Hypothalamus (tissue), 51 donors: ENCODE measurements at places on chromosomes 1 and 21.

DNA sequence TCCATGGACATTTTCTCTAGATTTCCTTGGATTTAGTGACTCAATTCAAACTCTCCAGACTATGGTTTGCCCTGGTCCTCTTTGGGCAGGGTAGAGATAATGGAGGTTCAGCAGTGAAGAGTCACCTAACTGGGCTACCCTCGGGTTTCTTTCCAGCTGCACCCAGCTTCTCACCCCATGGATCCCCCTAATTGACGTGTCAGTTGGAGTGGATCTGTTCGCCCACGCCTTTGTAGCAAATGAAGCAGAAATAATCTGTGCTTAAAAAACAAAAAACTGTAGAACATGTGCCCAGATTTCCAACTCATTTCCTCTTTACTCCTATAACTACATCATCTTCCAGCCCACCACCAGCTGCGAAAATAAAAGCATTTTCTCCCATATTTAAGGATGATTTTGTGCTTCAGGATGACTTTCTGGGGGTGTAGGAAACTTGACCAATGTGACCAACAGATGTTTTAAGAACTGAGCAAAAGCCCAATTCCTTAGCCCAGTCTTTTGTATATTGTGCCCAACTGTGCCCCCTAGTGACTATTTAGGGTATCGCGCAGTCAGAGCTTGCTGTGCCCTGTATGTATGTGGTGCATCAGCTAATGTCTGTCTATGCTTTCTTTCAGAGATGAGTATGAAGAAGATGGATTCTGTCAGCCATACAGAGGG is 66.5 kb upstream of the UBE2U start:
- DNase-seq, result no peak

GRCh38 chr1:99755664-99756063 is 10.8 kb downstream of the FRRS1 start:
- no peak for DNase-seq

GRCh38 chr1:156803086-156803851 is 13.4 kb downstream of the SH2D2A start:
- DNase-seq, result no peak

DNA sequence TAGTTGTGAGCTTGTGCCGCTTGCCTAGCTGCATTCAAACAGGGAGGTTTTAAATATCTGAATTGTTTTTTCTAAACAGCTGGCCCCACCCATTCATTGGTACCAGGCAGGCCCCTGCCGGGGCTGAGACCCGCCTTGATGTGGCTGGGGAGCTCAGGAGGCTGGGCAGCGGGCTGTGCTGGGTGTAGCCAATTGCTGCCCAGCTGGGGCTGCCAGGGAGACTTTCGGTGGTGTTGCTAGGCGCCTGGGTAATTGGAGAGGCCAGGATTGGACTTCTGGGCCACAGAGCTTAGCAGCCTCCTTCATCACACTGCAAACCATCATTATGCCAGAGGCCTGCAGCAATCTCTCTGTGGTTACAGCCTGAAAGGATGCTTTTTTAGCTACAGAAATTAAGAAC is 12.2 kb downstream of the RHBDL2 start:
- peak; percentile 77 for DNase-seq

GRCh38 chr1:87830432-87830978 is 501.8 kb downstream of the LMO4 start:
- DNase-seq, result no peak

DNA sequence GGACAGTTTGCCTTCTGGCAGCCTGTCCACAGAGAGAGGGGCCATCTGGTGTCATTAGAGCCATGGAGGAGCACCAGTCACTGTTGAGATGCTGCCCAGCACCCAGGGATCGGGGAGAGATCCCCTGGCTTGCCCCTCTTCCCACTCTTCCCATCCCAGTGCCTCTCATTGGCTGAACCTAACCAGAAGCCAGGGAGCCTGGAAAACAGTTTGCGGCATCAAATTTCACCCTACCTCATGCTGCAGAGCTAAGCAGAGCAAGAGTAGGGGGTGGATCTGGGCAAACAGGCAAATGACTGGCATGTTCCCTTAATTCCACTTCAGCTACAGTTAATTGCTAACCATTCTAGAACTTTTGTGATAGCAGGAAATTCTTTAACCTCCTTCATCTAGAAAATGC is 19.1 kb downstream of the TRAF5 start:
- no peak for DNase-seq

GRCh38 chr1:35959304-35959703 is 28.4 kb downstream of the AGO3 start:
- DNase-seq, result no peak

GRCh38 chr21:29499734-29500343 is 201.1 kb downstream of the BACH1 start:
- peak; percentile 9 for DNase-seq

- peak; percentile 38 for DNase-seq
Measured at GRCh38 chr1:225845571-225846259, 35.8 kb downstream of the EPHX1 start.

GRCh38 chr21:15195768-15196167 is 131.0 kb upstream of the NRIP1 start:
- DNase-seq, result no peak

GRCh38 chr1:53572065-53572814 is 113.0 kb downstream of the DMRTB1 start:
- DNase-seq, result no peak

DNA sequence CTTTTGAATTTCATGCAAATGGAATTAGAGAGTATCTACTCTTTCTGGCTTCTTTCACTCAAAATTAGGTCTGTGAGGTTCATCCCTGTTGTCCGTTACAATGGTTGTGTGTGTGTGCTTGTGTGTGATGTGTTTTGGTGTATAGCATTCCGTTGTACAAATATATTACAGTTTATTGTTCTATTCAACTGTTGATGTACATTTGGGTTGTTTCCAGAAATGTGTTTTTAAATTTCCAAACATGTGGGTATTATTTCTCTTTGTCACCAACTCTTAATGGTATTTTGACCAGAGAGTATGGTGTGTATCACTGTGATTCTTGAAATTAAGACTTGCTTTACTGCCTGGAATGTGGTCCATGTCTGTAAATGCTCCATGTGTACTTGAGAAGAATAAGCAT is 16.8 kb upstream of the HCRTR1 start:
- no peak for DNase-seq

GRCh38 chr1:203534526-203534925 is 40.6 kb downstream of the OPTC start:
- no peak for DNase-seq

DNA sequence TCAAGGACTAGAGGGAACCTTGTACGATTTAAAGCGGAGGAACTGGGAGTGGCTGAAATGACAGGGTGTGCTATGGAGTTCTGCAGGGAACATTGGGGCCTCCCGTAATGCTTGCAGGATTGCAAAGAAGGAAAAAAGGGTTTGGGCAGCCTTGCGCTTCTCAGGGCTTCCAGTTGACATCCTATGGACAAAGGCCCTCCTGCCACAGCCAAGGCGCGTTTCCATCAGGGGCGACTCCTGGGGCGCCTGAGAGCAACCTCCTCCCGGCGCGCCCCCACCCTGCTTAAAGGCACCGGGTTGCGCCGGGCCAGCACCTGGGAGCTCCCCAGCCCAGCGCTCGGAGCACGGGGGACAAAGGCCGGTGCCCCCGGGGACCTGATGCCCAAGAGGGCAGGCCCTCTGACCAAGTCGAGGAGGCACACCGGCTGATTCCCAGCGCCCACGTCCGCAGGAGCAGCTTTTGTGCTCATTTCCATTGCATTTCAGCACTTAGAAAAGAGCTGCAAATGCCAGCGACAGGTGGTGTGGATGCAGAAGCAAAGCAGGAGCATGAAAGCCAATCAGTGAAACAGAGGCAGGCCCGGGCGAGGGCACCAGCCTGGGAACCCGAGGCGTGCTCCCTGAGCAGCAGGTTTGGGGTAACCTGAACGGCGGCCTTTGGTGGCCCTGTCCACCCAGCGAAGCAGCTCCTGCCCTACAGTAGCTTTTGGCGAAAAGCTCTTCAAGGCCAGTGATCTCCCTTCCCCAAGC is 17.6 kb upstream of the RNF187 start:
- DNase-seq, result no peak

DNA sequence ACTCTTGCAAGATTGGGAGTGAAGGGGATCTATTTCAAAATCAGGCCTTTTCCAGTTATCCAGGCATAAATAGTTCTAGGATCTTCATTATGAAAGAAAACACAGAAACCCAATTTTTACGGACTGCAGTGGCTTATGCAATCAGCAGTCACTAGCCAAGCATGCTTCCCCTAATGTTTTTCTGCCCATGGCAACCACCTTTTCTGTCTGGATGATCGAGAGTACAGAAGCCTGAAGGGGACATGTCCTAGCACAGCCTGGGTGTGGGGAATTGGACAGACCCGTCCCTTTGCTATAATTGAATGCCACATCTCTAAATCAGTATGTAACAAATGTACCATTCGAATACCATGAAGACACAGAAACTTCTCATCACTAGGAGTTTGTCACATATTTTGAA is 29.8 kb upstream of the NCAM2 start:
- no peak for DNase-seq

DNA sequence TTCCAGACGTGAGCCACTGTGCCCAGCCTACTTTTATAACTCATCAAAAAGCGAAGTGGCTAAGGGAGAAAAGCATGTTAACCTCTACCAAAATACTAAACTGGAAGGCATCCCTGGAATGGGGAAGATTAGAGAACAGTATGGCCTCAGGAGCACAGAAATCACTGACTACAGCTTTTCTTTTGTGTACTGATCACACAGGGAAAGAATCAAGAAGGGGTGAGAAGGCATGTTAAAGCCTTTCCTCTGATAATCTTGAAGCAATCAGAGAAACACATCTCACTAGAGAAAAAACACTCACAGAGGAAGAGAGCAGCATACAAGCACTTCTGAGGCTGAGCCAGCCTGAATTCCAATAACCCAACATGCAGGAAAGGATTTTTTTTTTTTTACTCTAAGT is 10.7 kb downstream of the PCAT6 start:
- no peak for DNase-seq

DNA sequence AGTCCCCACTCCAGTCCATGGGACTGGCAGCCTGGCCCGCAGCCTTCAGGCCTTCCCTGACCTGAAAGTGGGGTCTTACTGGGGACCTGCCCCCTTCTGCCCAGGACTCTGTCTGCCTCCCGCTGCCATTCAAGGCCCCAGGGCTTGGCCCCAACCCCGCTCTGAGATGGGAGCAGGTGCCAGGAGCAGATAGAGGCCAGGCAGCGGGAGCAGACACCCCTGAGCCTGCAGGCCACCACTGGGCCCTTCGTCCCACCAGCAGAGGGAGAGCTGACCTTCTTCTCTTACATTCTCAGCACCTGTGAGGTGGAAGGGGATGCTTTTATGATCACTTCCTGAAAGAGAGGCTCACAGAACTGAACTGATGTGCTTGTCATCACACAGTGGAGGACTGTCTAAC is 62.2 kb upstream of the TINAGL1 start:
- no peak for DNase-seq

DNA sequence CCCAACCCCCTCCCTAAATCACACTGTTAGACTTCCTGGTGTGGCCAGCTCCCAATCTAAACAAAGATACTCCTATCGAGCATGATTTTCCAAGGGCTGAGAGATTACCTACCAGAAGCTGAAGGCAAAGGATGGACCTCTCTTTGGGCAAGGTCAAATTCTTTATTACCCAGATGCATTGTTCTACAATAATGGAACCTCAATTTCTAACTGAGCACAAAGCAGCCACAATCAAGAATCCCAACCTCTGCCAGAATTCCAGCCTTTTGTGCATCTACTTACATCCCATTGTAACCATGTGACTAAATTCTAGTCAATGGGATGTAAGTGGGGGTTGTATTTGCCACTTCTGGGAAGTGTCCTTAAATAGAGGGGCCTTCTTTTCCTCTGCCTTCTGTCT is 24.9 kb upstream of the VPS26C start:
- DNase-seq, result no peak
